ENCODE measurements at places on chromosomes 4 and X. TPM values are rescaled to one million over a fixed set of nuclear protein-coding genes. Genes with fewer than 3 reads are reported as not detected.
A peak's percentile ranks its signal among the peaks of the same experiment; 100 is the strongest.

ING2 gene
- total RNA-seq: 7.6 TPM

CT83 gene
- total RNA-seq: not detected

GRK4 gene
- total RNA-seq: 4.8 TPM

GPC3 gene
- total RNA-seq: 1.1 TPM

DNA sequence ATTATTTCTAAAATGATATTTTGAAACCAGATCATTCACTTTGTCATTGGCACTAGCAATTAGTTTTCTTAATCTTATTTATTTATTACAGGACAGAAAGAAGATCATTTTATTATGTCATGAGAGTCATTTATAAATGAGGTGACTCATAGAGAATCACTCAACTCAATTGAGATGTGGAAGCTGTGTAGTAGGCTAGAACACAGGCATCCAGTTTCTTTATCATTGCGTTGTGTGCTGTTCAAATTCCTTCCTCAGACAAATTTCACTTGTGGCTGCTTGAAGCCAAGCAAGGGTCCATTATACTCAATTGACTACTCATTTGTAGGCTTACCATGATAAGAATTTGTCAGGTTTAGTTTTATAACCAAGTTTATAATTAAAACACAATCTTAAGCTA, 87.6 kb downstream of the MRPL1 start:
- DNase-seq: no peak

- no peak for DNase-seq
Observed at GRCh38 chr4:169826634-169827187, 69.0 kb upstream of the HPF1 start.

GRCh38 chrX:21972721-21973120, 32.2 kb downstream of the SMS start:
- DNase-seq: peak; percentile 28

DNA sequence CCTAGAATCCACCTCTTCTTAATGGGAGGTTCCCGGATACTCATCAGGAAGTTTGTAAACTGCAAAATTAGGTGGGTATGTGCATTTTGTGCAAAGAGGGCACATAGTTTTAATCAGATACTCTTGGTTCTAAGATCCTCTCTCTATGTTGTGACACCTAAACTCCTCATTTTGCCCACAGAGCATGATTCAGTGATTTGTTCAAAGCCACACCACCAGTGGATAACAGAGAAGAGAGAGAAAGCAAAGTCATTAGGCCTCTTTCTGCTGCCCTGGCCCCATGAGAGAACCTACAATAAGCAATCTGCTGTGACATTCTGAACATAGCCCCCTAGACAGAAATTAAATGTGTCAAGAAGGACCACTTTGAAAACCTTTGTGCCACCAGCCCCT, 72.3 kb upstream of the STIM2 start:
- no peak for DNase-seq

- DNase-seq: no peak
Observed at GRCh38 chr4:89797117-89797516, 39.8 kb downstream of the SNCA start.

- no peak for DNase-seq
Observed at GRCh38 chr4:8762951-8763735, 108.5 kb downstream of the HMX1 start.

DNA sequence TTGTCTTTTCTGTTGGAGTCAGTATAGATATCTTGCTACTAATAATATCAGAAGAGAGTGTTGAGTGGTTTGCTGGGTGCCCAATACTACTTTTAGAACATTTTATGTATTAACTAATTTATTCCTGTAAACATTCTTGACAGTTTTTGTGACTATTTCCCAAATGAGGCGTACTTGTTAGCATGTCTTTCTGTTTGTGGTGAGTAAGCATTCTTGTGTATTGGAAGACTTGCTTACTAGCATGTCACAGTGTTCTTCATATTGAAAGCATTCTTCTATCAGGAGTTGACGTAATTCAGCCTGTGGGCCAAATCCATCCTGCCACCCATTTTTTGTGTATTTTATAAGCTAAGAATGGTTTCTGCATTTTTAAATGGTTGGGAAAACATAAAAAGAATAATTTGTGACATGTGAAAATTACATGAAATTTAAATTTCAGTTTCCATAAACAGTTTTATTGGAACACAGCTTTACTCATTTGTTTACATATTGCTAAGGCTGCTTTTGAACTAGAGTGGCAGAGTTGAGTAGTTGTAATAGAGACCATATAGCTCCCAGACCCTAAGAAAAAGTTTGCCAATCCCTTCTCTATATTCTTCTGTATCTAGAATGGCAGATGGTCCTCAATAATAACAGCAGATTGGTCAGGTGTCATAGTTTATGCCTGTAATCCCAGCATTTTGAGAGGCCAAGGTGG, 20.4 kb downstream of the REPS2 start:
- DNase-seq: no peak

- DNase-seq: no peak
Observed at GRCh38 chrX:74421036-74421739, at the start of gene SLC16A2. SLC16A2 (plus strand) TSS chrX:74421493; CDS start chrX:74421638, 145 bp downstream.

DNA sequence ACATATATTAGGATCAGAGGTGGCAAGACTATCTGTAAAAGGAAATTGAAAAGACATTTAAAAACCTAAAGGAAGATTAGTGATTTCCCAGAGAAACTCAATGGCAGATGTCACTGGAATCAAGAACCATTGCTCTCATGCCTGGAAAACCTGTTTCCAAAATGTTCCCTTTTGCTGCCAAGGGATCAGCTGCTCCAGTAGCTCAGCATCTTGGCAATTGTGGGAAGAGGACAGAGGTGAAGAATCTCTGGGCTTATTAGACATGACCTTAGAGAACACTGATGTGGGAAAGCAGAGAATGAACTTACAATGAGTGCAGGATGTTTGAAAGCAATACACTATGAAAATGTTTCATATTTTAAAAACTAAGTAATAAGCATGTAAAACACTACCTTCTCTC, 98.3 kb downstream of the SHROOM3 start:
- DNase-seq: no peak

DNA sequence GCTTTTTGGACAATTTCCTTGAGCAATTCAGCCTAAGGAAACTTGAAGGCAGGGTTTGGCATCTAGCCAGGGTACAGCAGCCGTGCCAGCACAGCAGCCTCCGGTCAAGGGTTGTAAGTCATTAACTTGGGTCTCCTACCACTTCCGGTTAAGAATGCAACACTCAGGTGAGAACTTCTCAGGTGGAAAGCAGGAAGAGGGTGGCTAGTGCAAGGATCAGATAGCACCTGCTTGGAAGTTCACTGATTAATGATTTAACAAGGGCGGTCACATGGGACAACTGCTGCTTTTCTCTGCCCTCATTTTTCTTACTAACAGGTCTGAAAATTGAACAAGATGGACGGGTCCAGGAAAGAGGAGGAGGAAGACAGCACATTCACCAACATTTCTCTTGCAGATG, 30.1 kb upstream of the SCOC start:
- no peak for DNase-seq
